ENCODE measurements at places on chromosomes 3 and 15.
A peak's percentile ranks its signal among the peaks of the same experiment; 100 is the strongest.

- DNase-seq: no peak
These were observed 140.0 kb upstream of the CBLB start for GRCh38 chr3:106008766-106009165.

DNA sequence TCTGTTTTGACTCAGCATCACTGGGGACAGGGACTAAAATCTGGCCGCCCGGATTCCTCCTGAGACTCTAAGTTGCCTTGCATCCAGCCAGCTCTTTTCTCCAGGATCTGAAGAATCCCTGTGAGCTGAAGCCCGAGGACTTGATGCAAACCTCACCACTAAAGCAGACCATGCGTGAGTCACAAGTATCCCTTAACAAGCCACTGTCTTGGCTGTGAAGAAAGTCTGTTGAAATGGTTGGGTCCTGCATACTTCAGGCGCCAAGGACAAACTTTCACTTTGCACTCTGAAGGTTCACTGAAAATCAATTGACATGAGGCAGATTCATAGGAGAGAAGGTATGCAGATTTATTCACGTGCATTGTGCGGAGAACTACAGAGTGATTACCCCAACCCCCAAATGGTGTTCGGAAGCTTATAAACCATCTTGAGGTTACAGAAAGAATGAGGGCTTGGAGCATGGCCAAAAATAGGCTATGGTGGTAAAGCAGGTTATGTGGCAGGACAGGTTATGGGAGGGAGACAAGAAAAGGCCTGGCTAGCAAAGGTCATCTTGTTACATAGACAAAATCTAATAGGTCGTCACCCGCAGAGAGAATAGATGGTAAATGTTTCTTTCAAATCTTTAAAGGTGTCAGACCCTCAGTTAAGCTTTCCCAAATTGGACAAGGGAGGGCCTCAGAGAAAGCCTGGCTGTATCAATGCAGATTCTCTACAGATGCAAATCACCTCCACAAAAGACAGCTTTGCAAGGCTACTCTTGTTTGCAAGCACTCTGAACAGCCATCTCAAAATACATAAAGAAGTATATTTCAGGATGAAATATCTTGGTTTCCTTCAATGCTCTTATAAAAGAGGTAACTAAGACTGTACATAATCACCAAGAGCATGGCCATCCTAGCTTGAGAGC, 126.3 kb upstream of the PLAAT1 start:
- no peak for DNase-seq

- DNase-seq: no peak
These were observed 95.6 kb downstream of the DHX36 start for GRCh38 chr3:154228561-154229216.

- peak; percentile 24 for DNase-seq
These were observed 35.4 kb downstream of the PXYLP1 start for GRCh38 chr3:141266797-141267555.

DNA sequence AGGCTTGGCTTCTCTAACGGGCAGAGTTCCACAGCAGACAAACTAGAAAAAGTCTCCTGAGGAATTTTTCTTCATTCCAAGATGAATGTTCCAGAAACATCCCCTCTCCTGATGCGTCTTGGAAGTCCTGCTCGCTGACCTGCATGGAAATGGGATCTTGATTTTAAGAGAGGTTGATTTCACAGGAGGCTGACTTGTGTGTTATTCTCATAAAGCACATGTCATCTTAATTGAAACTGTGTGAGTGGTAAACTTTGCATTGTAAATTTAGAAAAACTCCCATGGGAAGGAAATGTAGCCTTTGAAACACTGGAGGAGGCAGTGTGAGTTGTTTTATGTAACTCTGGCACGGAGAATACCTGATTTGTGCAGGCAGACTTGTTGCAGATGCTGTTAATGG, 337.8 kb upstream of the NR2E3 start:
- DNase-seq: no peak

DNA sequence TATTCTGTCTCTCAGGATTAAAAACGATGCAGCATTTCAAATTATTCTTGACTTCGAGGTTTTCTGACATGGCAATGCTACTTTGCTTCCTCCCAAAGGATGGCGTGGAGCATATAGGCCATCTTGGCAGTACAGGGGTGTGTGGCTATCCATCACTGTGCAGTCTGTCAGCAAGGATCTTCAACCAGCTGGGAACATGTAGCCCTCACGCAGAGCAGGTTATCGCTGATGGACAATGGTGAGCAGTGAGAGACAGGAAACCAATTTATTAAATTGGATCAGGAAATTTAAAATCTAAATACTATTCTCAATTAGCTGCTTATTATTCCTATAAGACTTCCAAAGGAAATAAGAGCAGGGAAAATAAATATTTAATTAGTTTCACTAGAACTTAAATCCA, 615.3 kb downstream of the OTOL1 start:
- DNase-seq: no peak

DNA sequence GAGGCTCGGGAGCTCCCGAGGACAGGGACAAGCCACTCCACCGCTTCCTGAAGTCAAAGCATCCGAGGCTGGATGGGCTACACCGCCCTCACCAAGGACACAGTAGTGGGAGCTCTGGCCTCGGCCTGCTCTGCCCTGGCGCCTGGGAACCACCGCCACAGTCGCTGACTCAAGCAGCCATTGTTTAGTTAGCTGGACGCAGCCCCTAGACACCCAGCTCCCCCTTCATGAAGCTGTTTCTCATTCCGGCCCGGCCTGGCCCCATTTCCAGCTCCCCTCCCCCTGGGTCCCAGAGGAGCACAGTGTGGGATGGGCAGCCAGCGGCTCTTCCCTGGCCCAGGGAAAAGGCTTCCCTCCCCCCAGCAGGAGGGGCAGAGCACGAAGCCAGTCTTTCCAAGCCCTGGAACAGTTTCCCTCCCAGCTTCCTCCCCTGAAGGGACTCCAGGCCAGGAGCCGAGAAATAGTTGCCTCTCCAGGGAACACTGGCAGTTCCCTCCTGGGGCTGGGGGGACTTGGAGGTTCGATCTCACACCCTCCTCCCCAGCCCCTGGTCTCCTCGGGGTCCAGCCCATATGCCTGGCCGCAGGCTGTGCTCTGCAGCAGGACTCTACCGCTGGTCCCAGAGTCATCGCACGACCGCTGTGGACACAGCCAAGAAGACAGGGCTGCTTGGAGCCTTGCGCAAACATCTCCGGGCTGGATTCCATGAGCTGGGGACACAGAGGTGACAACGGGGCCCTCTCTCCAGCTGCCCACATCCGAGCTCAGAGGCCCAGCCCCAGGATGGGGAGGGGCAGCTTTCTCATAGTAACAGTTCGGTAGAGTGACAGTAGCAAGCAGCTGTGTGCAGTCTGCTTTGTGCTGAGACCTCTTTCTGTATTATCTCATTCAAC, 10.0 kb downstream of the PLXND1 start:
- no peak for DNase-seq

DNA sequence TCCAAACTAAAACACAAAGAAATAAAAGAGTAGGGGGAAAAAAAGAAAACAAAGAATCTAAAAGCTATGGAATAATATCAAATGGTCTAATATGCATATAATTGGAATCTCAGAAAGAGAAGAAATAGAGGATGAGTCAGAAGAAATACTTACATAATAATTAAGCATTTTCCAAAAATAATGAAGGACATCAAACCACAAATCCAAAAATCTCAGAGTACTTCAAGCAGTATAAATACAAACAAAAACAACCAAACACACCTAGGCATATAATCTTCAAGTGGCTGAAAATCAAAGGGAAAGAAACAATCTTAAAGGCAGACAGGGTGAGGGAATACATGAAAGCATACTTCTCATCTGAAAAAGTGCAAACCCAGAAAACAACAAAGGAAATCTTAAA, 46.3 kb downstream of the MYLK start:
- DNase-seq: no peak

DNA sequence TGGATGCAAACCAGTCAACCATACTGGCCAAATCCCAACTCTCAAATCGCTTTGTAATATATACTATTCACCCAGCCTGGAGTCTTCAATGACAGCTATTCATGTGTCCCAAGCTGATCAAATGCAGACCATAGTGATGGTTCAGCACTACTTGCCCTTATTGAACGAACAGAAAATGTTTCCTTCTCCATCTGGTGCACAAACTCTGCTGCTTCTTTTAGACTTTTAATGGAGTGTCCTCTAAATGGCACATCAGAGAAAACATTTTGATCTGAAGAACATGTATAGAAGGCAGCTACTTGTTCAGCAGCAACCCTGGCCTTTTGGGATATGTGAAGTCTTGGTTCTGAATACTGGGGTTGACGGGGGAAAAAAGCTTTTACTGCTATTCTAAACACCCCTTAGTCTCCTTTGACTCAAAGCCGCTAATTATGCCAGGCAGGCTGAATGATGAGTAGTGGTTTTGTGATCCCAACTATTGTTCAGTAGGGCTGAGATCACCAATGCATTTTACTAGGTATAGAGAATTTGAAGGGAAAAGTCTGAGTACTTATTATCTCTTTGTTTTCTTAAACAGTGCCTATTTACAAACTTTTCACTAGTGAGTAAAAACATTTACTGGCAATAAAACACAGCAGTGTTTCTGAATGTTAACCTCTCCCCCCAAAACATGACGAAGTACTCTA, 781.2 kb downstream of the ROBO1 start:
- no peak for DNase-seq

GRCh38 chr3:193977622-193978021, 158.3 kb upstream of the HES1 start:
- no peak for DNase-seq
